GM12891 (cell line): ENCODE measurements at places on chromosomes 7 and 10.
A peak's percentile ranks its signal among the peaks of the same experiment; 100 is the strongest.

DNA sequence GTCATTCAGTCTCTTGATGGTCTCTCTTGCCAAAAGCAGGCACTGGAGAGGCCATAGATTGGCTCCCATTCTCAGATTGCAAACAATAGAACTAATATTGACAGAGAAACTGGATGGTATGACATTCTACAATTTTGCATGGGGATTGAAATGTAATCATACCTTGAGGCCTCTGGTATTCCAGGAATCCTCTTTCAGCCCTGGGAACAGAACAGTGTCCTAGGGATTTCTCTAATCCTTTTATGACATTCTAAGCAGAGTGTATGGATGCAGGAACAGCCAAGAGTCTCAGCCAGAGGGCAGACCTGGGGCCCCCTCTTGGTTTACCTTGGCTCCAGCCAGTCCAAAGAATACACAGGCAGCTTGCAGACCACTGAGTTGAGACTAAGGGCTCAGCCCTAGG lies 206.4 kb downstream of the KCNMA1 start:
- no peak for DNase-seq

- no peak for DNase-seq
These were observed 365.3 kb upstream of the SHH start for GRCh38 chr7:156177422-156178055.

GRCh38 chr10:77949167-77949566 lies 22.6 kb upstream of the DLG5 start:
- no peak for DNase-seq

GRCh38 chr10:125982260-125982948 lies 86.0 kb downstream of the FANK1 start:
- DNase-seq, result peak; percentile 31

GRCh38 chr7:127594490-127594889 lies 954 bp downstream of the FSCN3 start:
- no peak for DNase-seq

DNA sequence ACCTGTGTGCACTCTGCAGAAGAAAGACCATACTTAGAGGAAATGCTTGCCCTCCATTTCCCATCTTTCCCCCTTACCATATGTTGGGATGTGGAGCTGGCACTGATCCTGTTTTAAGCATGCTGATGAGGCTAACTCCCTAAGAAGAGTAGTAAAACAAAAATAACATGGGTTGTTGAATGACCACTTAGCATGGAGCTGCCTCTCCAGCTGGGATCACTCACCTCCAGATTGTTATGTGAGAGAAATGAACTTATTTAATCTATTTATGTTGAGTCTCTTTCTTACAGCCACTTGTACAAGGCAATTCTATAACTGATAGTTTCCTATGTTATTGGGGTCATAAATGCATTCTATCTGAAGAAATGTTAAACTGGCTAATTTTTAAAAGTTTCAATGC lies 17.0 kb downstream of the CTTNBP2 start:
- no peak for DNase-seq

DNA sequence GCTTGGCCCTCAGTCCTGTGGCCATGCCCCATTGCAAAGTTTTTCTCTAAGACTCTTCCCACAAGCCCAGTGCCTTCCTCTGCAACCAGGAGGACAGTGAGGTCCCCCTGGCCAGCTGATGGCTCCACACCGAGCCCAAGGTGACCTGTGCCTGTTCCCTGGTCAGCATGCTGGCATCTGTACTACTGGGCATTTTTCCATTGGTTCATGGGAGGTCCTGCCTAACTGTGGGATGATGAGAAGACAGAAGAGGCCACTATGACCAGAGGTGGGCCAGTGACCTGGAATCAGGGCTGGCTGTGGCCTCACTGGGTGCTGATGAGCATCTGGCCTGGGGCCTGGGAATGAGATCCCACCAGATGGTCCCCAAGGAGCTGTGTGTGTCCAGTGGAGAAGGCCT lies 20.2 kb downstream of the CALML3 start:
- DNase-seq, result no peak

DNA sequence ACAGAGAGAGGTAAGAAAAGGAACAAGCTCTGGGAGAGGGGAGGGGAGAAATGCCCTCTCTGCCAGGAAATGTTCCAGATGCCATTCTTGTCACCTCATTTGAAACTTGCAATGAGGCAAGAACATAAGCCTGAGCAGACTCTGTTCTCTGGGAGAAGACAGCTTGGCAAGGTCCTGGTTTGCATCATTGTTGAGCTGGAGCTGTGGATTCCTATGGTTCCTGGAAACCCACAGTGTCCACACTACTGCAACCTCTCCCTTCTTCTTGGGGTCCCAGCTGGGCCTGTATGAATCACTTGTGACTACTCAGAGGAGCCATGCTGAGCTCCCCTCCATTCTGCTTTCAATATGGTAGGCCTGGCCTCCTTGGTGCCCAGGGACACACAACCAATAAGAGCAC lies 60.8 kb upstream of the HECTD2 start:
- DNase-seq, result no peak

DNA sequence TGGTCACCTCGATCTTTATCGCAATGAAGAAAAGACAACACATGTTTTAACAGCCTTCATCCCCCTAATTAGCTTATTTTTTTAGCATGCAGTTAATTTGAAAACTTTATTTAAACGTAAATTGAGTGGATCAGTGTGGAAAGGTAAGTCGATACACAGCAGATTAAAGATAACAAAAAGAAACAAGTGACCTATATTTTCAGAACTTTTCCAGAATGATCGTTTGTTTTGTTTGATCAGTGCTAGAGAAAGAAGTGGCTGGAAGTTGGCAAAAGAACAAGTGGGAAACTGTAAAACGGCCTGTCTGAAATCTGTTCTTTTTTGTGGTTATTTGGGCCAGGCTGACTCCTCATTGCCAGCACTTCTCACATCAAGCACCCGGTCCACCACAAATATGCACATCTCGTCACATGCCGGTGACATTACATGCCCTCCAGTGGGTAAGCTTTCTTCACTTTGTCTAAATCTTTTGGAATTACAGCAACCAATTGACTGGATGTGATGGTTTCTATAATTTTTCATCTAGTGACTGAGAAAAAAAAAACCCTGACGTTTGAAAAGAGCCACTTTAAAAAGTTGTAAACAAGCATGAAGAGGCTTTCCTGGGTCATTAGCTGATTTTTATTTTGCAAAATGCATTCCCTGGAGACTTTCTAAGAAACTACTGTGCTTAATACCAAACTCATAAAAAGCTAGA lies 33.2 kb downstream of the C7orf33 start:
- DNase-seq, result no peak

DNA sequence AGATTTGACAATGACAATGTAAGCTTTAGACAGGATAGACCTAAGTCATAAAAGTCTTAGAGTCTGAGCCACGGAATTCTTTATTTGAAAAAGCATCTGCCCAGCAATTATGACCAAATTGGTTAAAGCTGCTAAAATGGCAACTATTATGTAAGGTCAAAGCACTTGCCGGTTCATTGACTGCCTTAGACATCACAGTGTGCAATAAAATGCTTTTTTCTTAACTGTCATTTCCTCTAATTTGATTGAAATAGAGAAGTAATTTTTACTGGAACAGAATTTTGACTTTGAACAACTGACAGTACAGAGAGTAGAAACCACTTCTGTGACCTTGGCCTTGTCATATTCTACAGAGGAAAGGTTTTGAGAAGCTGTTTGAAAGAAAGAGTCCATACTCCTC lies 142.9 kb downstream of the THSD7A start:
- DNase-seq, result no peak

DNA sequence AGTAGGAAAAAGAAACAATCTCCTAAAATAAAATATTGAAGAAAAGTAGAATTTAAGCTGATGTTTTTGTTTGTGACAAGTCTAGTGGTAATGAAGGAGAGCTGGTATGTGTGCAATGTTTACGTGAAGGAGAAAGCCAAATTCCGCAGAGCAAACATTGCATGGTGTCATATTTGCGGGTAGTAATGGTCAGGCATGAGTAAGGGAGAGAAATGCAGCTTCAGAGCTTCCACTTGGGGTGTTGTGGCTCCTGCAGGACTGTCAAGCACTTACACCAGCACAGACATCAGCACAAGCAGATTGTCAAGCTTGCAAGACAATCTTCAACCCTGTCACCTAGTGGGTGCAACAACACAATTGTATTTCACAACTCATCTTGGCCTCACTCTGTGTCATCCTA lies 136.5 kb upstream of the ETV1 start:
- no peak for DNase-seq

GRCh38 chr7:139893999-139894398 lies 64.9 kb downstream of the TBXAS1 start:
- no peak for DNase-seq

DNA sequence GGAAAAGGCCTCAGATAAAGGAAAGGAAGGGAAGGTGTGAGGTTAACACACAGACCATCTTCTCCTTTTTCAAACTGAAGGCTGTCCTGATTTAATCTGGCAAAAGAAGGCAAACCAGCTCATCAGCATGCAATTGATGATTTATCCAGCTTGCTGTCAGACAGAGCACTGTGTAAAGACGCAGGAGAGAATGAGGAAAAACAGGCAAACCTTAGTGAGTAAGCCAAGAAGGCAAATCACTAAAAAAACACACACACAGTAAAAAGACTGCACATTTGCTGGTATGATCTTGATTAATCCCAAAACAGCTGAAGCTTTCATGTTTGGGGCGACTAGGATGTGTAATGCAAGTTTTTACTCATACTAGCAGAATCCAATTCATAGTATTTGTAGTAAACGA lies 65.8 kb upstream of the SKAP2 start:
- DNase-seq, result no peak

GRCh38 chr10:69272624-69273023 lies 5.7 kb upstream of the HK1 start:
- DNase-seq, result no peak

DNA sequence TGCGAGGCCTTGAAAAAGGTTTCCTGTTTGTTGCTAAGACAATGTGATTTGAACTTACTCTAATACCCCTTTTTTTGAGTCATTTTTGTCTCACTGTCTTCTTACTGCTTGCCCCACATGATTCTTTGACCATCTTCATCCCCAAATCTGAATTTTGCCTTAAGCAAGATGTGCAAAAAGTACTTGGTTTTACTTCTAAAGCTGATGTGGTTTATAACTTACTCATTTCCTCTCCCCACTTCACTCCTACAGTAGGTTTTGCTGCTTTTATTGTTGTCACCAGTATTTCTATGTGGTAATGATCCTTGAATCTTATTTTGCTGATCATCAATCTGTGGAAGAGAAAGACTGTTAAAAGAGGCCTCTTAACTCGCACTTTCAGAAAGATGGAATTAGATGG lies 396.4 kb downstream of the SDK1 start:
- no peak for DNase-seq

DNA sequence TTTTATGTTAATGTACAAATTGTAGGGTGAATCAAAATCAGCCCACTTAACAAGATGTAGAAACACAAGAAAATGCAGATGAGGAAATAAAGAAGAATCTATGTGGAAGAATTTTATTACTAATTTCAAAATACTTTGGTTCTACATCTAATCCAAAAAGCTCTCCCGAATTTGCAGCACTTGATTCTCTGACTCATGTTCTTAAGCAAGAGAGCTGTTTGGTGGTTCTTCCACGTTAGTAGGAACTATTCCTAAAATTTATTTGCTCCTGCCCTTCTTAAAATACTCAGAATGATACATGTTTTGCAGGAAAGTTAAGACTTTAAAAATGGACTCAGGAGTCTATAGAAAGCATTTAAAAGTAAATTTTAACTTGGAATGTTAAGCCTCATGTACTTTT lies 91.8 kb downstream of the ZMYND11 start:
- no peak for DNase-seq

DNA sequence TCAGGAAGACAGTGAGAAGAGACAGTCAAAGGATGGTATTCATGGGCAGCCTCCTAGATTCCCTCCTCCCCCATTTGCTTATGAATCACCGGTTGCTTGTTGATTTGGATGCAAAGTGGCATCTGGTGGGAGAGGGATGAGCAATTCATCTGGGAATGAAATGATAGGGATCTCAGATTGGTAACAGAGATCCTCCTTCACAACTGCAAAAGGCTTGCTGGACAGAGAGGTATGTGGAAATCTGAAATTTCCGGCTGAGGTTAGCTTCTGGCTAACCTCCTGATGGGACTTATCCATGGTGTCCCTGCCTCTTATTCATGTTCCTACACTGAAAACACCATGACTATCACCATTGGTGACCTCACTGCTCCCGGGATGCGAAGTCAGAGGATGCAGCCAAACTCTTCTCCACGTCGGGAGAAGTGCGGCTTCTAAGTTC lies 48.4 kb upstream of the PODXL start:
- DNase-seq, result no peak

GRCh38 chr10:132359305-132360040 lies 27.5 kb downstream of the LRRC27 start:
- no peak for DNase-seq

DNA sequence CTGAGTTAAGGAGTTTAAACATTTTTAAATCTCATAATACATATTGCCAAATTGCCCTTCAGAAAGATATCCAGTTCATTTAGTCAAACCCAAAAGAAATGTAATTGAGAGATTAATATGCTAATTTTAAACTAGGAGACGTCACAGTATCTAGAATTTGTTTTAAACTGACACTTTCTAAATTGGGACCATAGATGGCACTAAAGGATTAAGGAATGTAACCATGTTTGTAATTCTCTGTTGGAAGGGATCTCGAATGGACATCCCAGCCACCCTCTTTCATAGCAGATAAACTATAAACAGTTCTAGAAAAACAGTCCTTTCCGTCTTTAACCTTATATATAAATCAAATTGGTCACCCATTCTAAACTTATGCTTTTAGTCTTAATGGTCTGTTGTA lies 30.0 kb upstream of the SAMD9L start:
- no peak for DNase-seq

GRCh38 chr7:154867068-154867467 lies 135.9 kb downstream of the PAXIP1 start:
- no peak for DNase-seq

DNA sequence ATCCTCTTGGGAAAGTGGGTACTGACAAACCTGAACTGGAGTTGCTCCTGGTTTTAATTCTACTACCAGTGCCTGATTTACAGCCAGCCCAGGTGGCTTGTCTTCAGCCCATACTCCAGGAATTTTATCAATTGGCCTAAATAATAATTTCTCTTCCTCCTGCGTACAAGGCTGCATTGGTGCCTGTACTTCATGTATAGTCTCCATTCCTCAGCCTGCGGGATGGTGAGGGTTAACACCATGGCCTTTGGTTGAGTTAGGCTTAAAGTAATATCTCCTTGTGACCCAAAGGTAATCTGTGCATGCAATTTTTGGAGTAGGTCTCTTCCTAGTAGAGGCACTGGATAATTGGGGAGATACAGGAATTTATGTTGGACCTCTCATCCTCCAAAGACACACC lies 5.5 kb upstream of the ZNF117 start:
- DNase-seq, result no peak

- no peak for DNase-seq
These were observed 27.5 kb downstream of the VWA2 start for GRCh38 chr10:114266521-114266920.

DNA sequence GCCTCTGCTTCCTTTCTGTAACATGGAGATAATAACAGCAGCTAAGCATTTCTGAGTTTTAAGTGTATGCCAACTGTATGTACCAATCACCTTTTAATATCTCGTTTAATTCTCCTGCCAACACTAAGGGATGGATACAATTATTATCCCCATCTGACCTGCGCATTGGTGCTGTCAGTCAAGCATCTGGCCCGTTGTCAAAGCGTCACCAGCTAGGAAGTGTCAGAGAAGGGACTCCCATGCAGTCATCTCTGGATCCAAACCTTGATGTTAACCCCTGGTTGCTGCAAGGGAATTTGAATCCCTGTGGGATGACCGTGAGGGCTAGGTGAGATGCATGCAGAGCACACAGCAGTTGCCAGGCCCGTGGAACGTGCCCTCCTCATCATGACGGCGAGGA lies 506.8 kb downstream of the SDK1 start:
- no peak for DNase-seq
